ENCODE measurements at places on chromosomes 12 and 14.

GRCh38 chr12:67457778-67458665 is 188.9 kb downstream of the CAND1 start:
- DNase-seq, result no peak

DNA sequence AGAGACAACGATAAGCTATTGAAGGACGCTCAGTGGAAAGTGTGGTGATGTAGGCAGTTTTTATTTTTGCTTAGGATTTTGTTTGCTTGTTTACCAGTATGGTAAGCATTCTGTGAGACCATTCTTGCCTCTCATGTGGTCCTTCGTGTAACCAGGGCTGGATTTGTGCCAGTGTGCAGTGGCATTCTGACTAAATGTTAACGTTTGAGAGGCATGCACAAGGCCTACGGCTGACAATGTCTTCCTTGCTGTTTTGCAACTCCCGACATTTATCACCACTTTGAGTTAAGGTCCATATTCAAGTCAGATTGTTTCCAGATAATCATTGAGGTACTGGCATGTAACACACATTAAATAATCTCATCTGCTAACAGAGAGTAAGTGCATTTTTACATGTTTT is 102.3 kb upstream of the BCAT1 start:
- DNase-seq, result no peak

DNA sequence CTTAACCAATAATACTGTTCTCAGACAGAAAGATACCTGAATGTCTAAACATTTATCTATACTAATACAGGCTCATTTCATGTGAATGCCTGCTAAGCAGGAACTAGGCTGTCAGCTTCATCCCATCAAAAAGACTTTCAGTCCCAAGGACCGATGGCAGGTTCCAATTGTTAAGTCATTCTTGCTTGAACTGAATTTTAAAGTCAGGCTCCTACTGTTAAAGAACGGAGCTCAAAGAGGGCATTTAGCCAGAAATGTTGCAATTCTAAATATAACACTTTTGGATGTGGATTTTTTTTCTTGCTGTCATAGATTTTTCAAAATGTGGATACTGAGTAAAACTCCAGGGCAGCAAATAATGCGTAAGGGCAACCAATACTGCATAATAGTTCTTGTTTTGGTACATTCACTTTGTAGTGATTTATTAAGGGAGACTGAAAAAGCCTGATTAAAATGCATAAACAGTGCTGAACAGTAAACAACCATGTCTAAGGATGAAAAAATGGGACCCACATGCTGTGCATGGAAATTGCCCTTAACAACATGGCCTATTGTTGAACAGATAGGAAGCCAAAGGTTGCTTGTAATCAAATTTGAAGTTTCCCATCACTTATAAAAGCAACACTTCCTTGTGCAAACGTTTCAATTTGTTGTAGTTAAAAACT is 38.6 kb upstream of the DBX2 start:
- DNase-seq, result no peak

- no peak for DNase-seq
Observed at GRCh38 chr14:77590845-77591485, 25.5 kb downstream of the SPTLC2 start.

DNA sequence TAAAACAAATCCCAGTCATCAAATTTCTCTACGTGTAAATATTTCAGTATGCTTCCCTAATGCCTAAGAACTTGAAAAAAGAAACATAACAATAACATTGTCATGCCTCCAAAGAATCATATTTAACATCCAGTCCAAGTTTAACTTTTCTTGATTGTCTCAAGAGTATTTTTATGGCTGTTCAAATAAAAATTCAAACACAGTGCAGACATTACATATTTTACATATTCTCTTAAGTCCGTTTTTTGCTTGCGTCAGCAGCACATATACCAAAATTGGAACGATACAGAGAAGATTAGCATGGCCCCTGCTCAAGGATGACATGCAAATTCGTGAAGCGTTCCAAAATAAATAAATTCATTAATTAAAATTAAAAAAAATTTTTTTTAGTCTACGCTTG is 23.3 kb upstream of the EEA1 start:
- DNase-seq, result no peak

DNA sequence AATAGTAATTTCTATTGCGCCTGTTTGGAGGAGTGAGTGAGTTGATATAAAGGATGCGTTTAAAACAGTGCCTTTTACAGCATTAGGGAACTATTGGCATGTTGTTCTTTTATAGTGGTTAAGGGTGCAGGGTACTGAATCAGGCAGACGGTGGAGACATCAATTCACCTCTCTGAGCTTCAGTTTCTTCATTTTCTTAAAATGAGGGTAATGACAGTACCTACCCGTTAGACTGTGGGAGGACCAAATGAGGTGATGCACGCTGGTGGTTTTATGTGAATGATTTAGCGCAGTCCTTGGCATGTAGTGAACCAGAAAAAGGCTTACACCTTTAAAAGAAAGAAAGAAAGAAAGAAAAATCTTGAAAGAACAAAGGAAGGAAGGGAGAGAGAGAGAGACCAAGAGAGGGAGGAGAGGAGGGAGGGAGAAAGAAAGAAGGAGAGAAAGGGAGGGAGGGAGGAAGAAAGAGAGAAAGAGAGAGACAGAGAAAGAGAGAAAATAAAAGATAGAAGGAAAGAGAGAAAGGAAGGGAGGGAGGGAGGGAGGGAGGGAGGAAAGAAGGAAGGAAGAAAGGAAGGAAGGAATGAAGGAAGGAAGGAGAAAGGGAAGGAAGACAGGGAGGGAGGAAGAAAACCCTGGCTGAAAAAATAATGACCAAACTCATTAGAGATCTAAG is 22.2 kb upstream of the CCND2 start:
- no peak for DNase-seq

- DNase-seq, result no peak
Observed at GRCh38 chr14:62745496-62745895, 299.8 kb downstream of the KCNH5 start.

DNA sequence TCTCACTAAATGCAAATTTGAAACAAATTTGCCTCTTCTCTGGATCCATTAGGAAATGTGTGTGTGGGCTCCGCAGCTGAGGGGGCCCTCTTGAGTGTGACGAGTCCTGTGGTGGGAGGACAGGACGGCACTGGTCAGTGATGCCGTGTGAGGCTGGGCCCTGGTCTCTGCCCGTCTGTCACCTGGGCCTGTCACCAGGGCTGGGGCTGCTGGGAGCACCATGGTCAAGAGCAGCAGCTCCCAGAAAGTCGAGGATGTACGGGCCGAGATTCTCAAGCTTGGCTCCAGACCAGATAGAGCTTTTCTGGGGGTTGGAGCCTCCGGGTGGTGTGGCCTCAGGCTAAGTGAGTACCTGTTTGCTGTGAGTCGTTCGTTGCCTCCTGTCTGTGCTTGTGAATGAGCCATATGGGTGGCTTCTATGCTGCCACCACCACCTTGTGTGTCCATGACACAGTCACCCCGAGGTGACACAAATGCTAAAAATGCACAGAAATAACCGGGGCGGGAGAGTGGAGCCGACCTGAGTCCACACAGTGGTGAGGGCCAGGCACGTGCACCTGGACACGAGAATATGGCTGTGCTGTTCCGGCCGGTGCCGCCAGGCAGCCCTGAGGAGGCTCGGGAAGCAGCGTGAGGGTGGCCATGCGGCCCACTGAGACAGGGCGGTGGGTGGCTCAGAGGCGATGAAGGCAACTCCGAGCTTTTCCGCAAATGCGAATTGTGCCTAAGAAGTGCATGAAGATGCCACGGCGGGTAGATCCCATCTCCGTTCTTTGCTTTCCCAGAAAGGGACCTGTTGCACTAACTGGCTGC is 8.7 kb downstream of the PGAM5 start:
- DNase-seq, result no peak

GRCh38 chr12:101919447-101919846 is 42.1 kb downstream of the DRAM1 start:
- DNase-seq, result no peak

DNA sequence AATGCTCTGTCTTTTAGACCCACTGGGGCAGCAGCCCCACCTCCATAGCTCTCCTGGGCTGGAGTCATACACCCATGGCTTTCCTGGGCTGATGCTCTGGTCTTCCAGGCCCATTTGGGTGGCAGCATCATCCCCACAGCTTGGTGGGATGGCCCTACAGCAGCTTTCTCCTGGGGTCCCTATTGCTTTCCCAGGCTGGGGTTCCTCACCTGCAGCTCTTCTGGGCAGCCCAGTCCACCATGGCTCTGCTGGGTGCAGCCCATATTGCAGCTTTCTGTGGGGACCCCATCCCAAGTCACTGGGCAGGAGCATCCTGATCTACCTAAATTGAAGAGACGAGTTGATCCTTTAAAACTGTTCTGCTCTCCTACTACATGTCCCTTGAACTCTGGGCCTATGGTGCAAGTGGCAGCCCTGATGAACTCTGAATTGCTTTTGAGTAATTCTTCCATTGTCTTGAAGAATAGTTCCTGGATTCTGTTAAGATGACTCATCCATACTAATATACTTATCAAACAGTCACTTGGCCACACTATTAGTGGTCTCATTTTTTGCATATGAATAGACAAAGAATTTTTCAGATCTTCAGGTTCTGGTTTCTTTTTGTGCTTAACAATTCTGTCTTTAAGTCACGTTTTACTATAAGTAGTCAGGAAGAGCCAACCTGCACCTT is 390.1 kb downstream of the DPF3 start:
- no peak for DNase-seq

DNA sequence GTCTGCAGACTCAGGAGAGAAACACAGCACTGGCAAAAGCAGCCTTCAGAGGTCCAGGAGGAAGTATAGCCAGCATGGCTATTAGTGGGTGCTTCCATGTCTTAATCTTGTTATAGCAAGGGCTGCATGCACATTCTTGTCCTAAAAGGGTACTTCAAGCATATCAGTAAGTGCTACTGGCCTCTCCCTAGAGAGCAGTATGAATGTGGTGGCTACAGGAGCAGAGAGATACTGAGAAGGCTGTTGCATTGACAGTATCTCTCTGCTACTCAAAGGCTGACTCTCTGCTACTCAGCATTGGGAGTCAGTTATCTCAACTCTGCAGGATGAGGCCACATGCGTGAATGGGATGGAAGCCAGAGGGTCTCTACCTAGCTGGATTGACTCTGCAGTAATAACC is 2.0 kb downstream of the GARIN6 start:
- no peak for DNase-seq

GRCh38 chr14:103273745-103274615 is 60.1 kb upstream of the EIF5 start:
- DNase-seq, result no peak

DNA sequence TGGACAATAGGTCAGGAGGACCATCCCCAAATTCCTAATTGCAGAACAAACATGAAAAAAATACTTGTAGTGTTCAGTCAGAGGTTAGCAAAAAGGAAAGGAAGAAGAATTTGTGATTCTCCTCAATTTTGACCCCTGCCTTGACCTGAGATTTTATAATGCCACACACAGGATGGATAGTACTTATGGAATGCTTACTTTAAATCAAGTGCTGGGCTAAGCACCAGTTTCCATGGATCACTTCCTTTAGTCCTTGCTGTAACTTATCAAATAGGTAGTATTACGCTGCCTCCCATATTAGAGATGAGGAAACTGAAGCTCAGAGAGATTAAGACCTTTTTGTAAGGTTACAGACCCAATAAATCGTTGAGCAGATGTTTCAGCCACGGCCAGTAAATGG is 81.2 kb upstream of the OVCH1 start:
- DNase-seq, result no peak

DNA sequence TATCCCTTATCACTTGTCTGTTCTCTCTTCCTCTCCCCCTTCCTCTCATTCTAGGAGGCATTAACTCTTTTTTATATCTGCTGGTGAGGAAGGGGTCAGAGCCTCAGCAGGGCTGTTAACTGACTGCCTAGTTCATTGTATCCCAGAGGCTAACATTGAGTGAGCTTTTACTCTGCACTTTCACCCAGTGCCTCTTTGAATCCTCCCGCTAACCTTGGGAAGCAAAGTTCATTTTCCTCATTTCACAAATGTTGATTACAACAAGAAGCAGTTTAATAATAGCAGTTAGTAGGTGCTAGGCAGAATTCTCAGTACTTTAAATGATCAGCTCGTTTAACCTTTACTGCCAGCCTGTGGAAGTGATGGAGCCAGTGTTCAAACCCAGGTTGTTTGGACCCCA is 75.5 kb downstream of the POLR3B start:
- no peak for DNase-seq

DNA sequence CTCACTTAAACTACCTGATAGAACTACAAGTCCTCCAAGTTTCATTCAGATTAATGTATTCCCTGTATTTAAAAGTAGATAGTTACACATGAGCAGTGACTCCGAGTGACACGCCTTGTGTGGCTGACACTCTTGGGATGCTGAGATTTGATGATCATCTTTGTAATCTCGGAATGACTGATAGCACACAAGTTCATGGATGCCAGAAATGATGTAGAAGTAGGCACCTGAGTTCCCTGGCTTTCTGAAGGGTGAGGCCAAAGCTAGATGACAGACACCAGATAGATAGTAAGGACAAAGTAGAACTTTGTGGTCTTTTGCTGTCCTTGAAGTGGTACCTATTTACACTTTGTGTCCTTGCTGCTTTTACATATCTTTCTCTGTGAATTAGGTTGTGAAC is 491.2 kb downstream of the PCNX1 start:
- no peak for DNase-seq

DNA sequence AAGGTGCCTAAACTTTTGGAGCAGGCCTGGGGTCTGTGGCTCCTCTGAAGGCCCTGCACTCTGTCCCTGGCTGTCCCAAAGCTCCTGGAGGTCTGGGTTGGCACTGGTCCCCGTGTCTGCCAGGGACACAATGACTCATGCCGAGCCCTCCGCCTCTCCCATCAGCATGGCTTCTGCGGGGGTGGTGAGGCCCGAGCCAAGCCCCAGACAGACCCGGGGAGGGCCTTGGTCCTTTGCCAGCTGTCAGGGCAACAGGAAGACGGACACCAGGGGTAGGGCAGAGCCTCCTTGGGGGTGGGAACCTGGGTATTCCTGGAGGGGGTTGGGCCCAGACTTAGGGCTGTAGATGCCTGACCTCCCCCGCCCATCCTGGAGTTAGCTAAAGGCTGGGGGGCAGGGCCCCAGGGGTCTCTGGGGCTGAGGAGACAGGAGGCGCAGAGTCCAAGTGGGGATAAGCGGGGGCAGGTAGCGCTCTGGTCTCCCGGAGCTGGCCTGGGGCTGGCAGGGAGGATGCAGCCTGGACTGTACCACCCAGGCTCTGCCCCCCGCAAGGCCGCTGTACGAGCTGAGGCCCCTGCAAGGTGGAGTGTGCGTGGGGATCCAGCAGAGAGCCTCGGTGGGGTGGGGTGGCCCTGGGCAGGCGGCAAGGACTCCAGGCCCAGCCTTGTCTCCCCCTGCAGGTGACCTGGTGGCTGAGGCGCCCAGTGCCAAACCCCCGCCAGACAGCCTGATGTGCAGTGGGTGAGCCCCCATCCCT is 16.4 kb upstream of the PUS1 start:
- DNase-seq, result no peak

DNA sequence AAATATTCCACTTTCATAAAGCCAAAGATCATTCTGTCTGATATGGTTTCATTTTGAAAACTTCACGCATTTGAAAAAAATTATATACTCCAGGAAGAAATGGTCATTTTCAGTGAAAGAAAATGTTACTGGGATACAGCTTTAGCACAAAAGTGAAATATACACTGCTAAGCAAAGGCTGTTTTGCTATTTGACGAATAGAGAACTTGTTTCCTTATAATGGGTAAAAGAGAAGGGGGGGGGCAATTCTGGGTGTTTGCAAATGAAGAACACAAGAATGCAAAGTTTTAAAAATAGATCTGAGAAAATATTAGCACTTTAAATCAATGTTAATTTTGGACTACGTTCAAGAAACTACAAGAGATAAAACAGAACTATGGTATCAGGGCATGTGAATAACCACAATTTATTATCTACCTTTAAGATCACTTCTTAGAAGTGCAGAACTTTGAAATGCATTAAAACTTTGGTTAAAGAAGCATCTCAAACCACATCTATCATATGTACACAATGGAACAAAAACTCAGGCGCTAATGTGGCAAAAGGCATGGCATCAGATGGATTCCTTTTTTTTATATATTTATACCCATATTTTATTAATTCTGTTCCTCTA is 51.1 kb downstream of the EFCAB11 start:
- no peak for DNase-seq
